ELR (cell line): ENCODE measurements at places on chromosomes 6 and 20.

DNA sequence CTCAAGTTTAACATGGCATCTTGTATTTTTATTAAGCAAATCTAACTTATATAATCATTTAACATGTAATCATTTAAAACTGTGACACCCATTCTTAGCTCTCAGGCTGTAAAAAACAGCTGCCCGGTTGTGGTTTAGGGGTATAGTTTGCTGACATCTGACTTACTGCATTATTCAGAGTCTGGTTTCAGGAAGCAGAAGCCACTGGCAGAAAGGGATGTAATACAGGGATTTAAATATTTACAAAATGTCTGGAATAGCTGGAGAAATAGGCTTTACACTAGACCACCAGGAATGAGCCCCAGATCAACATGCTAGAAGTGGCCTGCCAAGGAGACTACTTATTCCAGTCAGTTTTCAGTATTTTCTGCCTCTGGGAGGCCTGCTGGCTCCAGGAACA lies 421.1 kb downstream of the CD109 start:
- no peak for DNase-seq

DNA sequence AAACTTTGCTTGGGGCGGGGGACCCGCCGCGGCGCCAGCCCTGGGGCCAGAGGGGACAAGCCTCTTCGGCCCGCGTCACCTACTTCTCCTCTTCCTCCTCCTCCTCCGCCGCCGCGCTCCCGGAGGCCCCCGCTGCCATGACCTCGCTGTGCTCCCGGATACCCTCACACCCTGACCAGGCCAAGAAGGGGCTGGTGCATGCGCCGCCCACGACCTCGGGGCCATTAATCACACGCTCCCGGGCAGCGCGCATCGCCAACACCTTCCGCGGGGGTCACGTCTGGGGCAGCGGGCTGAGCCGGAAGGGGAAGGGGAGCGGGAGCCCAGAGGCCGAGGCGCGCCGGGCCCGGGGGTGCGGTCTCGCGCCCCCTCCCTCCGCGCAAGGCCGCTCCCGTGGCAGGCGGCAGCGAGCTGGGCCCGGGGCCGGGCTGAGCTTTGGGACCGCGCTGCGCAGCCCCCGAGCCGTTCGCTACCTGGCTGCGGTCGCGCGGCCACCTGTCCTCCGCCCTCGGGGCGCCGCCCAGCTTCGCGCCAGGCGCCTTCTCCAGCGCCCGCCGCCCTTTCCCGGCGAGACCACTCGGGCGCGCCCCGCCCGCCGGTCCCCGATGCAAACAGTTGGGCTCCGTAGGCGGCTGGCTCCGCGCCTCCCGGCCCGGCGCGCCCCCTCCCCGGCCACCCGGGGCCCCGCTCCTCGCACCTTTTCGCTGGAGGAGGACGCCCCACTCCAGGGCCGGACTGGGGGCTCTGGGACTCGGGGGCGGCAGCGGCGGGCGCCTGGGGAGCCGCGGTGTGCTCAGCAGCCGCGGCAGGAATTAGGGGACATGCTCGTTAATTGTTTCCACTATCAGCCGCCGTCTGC lies 575 bp upstream of the CNR1 start:
- DNase-seq: no peak

DNA sequence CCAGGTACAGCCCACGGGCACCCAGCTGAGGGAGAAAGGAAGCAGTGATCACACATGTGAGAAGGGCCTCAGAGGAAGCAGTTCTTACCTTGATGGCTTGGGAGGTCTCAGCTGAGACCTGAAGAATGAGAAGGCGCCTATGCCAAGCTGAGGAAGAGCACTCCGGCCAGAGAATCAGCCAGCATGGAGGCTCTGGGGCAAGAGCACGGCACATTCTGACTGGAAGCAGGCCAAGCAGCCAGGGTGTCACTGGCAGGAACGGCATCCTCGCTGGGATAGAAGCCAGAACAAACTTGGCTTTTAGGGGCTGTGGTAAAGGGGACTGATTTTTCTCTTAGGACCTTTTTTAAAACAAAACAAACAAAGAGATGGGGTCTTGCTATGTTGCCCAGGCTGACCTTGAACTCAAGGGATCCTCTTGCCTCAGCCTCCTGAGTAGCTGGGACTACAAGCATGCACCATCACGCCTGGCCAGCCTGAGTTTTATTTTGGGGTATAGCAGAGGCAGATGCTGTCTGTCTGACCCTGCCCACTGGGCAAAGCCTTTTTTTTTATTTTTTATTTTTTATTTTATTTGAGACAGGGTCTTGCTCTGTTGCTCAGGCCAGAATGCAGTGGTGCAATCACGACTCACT lies 17.6 kb downstream of the GHRH start:
- no peak for DNase-seq

DNA sequence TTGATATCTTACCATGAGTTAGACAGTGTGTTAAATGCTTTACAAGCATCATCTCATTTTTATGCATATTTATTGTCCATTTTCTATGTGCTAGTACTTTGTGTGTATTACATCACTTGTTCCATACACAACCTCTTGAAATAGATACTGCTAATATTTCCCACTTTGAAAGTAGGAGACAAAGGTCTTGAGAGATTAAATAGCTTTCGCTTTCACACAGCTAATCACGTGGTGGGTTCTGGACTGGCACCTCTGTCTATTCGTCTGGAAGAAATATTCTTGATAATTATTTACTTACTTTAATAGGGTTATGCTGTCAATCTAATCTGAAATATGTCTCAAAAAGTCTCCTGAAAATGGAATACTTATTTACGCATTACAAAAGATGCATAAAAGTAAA lies 30.2 kb downstream of the EPHA7 start:
- no peak for DNase-seq

- peak; percentile 26 for DNase-seq
Observed at GRCh38 chr20:36319356-36320260, 13.5 kb downstream of the DLGAP4 start.

DNA sequence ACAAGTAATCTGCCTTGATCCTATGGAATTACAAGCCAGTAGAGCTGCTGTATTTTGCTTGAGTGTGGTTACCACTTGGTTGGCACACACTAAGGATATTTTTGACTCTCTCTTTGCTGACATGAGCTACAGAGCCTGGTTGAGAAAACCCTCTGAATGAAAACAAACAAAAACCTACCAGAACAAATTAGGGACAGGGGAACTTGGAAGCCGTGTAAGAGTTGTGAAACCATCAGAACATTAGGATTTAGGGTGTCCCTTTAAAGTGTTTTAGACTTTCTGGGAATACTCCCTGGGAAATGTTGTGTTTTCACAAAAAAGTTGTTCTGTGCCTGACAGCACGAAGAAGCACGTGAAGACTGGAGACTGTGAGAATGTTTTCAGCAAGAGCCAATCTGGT lies 20.5 kb upstream of the PDE7B start:
- DNase-seq: no peak

DNA sequence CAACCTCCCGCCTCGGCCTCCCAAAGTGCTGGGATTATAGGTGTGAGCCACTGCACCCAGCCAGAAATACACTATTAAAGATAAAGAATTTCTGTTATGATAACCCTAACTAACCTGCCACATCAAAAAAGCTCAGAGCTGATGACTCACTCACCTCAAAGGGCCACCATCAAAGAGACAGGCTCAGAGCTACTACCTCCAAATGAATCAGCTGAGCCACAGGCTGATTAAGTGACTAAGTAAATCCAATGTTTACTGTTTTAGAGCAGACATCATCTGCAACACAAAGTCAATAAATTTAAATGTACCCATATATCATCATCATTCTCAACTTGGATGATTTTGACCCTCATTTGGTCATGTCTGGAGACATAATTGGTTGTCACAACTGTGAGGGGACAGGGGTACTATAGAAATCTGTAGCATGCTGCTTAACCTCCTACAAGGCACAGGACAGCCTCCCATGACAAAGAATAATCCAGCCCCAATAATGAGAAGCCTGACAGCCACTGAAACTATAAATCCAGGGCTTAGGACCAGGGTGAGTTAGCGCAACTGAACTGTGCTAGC lies 106.5 kb downstream of the ATP9A start:
- DNase-seq: peak; percentile 78

- DNase-seq: peak; percentile 25
Observed at GRCh38 chr20:39795401-39796272, 833.5 kb downstream of the DHX35 start.

GRCh38 chr6:1197309-1197708 lies 114.6 kb upstream of the FOXQ1 start:
- no peak for DNase-seq

DNA sequence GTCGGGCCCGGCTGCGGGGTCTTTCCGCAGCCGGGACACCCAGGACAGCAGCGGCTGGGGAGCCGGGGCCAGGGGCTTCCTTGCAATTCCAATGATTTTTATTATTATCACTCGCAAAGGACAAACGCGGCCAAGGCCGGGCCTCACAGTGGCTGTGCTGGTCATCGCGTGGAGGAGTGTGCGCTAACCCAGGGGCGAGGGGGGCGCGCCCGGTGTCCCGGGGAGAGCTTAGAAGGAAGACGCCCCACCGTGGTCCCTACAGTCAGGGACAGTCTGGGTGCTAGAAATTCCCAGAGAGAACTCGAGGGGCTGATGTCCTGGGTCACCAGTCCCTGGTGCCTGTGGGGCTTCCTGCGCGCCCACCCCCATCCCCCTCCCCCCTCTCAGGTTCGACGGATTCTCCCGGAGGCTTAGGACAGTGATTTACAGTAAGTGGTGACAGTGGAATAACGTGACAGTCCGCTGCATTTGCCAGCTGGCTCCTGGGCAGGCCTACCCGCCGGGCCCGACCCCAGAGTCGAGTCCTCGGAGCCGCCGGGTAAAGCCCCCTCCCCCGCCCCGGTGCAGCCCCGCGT lies 9.5 kb downstream of the FOXC1 start:
- DNase-seq: no peak

GRCh38 chr6:70996106-70996505 lies 39.2 kb upstream of the B3GAT2 start:
- no peak for DNase-seq

- DNase-seq: no peak
Observed at GRCh38 chr6:11381801-11382513, 149.5 kb upstream of the NEDD9 start.

- no peak for DNase-seq
Observed at GRCh38 chr20:32960222-32960518, 44.1 kb downstream of the SUN5 start.

- peak; percentile 89 for DNase-seq
Observed at GRCh38 chr6:26327450-26328264, 37.3 kb upstream of the BTN3A2 start.

DNA sequence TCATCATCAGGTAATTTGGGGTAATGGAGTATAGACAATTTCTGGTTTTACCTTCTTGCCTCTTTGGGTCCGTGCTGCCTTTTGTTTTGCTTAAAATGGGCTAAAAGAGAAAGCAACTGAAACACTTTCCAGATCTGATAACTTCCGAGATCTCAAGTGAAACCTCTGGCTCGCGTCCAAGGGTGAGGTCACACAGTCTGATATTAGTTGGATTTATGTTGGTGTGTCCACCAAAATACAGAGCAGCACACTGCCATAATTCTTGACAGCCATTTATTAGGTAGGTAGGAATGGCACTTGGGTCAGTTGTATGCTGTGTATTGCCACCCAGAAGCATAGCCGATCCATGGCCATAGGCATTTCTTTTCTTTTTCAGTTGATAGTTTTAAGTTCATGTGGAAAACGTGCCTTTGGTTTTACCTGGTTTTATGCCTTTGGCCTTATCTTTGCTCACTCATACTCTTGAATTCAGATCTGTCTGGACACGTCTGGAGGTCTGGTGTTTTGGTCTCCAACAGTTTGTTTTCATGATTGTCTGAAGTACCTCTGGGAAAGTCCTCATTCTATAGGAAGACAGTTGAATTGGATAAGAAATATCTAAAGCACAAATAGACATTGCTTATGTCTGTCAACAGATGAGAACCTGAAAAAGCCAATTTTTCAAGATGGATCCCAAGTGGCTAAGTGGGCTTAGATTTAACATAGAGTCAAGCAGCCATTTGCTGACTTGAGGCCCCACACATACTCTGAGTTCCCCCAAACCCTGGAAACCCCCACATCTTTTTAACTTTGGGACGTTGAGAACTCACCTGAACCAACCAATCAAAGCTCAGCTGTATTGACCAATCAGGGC lies 320.8 kb downstream of the SOX4 start:
- no peak for DNase-seq

- DNase-seq: no peak
Observed at GRCh38 chr20:24891546-24892393, 57.3 kb upstream of the CST7 start.

- DNase-seq: no peak
Observed at GRCh38 chr20:7984192-7984591, 35.4 kb downstream of the TMX4 start.

DNA sequence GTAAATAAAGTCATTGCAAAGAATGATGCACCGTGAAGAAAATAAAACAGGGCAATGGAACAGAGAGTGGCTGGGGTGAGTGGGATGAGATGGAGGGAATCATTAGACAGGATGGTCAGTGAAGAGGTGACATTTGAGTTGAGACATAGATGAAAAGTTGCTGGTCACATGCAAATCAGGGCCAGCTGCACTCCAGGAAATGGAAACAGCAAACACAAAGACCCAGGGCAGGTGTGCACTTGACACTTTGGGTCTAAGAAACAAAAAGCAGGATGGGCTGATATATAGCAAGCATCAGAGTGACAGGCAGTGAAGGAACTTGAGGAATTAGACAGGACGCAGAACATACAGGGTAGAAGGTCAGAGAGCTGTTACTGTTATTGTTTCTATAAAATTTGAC lies 171.5 kb upstream of the RIPOR2 start:
- DNase-seq: no peak

GRCh38 chr6:166907373-166907841 lies 48.9 kb downstream of the RNASET2 start:
- no peak for DNase-seq

- peak; percentile 52 for DNase-seq
Observed at GRCh38 chr6:170290296-170291128, at the start of gene DLL1. Gene DLL1 (minus strand): TSS chr6:170291078. CDS start chr6:170290139, 939 bp downstream.

- no peak for DNase-seq
Observed at GRCh38 chr6:137264311-137265075, 45.3 kb upstream of the IFNGR1 start.

GRCh38 chr6:87373377-87373776 lies 28.8 kb downstream of the C6orf163 start:
- DNase-seq: no peak

GRCh38 chr6:15994814-15995459 lies 133.9 kb upstream of the MYLIP start:
- peak; percentile 32 for DNase-seq

- no peak for DNase-seq
Observed at GRCh38 chr20:10012464-10012863, 22.3 kb upstream of the ANKEF1 start.

DNA sequence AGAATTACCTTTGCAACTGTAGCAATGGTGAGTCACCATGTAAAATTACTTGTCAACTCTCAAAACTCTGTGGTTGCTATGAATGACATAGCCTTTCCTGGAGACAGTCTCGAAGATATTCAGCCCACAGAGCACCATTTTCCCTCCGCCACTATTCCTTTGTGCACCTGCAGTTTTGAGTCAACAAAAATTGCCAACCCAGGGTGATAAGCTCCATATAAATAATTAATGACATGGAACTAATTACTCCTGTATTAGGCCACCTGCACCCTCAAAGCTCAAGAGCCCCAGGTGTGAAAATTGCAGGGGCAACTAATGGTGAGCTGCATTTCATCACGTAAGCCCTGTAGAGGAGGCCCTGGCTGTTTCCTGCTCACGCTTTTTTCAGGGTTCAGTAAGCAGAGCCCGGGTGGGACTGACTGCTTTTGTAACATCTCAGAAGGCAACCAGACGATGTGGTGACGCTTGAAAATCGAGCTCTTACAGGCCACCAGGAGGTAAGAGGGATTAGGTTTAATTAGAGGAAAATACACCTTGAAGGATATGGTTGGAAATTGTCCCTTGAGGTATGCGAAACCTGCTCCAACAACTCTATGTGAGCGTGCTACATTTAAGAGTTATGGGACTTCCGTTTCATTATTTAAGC lies 70.8 kb downstream of the BMP2 start:
- DNase-seq: no peak
